ENCODE measurements at places on chromosomes 7 and 10. TPM values are rescaled to one million over a fixed set of nuclear protein-coding genes. Genes with fewer than 3 reads are reported as not detected.

The SERPINE1 gene
- 9.9 TPM for total RNA-seq

The FAM24B gene
- 3.8 TPM for total RNA-seq

The GATA3 gene
- total RNA-seq: 23.5 TPM

The OR6B1 gene
- total RNA-seq: not detected

The PPP1R3C gene
- total RNA-seq: 20.3 TPM

The DLX5 gene
- total RNA-seq: 0.82 TPM

The HSPA12A gene
- total RNA-seq: 33.5 TPM

The CYP3A4 gene
- not detected for total RNA-seq

The GPRIN2 gene
- 12.6 TPM for total RNA-seq

The SFRP4 gene
- total RNA-seq: 6.8 TPM

GRCh38 chr10:93766918-93767317, 9.2 kb downstream of the LGI1 start:
- DNase-seq: no peak

DNA sequence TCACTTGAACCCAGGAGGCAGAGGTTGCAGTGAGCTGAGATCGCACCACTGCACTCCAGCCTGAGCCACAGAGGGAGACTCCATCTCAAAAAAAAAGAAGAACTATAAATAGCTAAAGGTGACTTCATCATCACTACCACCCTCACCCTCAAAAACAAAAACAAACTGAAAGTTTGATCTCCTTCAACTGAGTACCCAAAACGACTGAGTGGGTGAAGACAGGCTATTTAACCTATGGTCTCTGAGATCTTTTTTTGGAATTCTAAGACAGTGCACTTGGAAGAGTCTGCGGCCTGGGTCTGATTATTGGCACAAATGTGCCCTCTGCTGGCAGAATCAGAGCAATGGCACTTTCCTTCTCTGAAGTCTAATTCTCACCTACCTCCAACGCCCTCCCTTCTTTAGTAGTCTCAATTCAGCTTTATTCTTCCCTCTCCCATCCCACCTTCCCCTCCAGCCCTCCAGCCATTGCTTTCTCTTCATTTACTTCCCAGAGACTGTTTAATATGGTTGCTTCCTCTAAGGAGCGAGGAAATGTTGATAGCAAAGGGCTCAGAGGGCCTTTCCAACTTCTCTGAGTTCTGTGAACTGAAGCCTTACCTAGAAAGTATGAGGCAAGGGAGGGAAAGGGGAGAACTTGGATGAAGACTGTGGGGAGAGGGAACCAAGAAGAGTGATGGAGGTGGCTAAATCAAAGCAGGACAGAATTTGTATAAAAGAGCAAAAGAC, 2.9 kb upstream of the MYOZ1 start:
- peak; percentile 65 for DNase-seq

GRCh38 chr7:74401137-74401859, 52.4 kb upstream of the GTF2IRD1 start:
- peak; percentile 77 for DNase-seq

- no peak for DNase-seq
These were observed 79.5 kb downstream of the SGMS1 start for GRCh38 chr10:50544095-50544856.

- no peak for DNase-seq
These were observed 106.6 kb upstream of the COL1A2 start for GRCh38 chr7:94288096-94288495.

GRCh38 chr10:106997721-106998120, 166.8 kb downstream of the SORCS1 start:
- DNase-seq: peak; percentile 13

DNA sequence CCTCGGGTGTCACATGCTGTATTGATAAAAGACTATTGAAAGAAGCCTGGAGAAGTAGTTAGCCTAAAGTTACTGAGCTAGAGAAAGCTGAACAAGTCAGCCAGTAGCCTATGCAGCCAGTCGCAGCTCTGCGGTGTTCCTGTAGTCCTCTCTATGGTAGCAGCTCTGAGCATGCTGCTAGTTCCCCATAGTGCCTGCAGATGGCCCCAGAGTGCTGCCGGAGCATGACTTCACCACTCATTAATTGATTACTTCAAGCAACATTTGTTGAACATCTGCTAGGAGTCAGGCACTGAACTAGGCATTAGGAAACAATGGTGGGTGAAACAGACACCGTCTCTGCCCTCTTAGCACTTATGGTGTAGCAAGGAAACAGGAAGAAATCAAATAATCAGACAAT, 422.7 kb downstream of the SORCS3 start:
- DNase-seq: peak; percentile 79

DNA sequence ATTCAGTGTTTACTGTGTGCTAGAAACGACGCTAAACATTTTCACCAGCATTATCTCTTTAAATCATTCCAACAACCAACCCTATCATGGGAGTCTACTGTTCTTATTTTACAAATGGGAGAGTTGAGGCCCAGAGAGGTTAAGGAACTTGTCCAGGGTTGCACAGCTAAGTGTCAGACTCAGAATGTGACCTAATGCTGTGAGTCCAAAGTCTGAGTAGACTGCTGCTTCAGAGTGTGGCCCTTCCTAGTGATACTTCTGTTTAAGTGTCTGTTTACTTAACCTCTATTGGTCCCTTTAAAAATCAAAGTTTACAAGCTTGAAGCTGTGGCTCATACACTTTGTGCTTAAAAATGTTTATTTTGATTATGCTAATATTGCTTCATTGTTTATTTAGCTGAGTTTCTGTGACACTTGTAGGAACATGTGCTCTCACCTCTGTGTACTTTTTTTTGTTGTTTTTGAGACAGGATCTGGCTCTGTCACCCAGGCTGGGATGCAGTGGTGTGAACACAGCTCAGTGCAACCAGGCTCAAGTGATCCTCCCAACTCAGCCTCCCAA, 84.4 kb upstream of the SYPL1 start:
- no peak for DNase-seq

DNA sequence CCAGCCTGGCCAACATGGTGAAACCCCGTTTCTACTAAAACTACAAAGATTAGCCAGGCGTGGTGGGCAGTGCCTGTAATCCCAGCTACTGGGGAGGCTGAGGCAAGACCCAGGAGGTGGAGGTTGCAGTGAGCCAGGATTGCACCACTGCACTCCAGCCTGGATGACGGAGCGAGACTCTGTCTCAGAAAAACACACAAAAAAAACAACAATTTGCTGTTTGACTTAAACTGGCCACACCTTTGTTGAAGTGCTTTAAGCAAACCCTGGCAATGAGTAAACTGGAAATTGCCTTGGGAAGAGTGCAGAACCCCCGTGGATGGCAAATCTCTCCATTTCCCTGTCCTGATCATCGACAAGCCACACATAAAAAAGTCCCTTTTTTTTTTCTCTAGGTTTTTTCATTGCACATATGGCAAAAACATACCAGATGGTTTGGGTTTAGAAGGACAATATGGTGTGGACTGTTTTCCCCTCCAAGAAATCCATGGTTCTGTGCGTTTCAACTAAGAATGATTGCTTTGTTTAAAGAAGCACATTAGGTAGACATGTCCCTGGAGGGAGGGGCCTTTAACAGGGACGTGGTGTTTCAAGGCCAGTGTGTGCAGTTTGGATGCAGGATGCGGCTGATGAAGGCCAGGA, 76.9 kb downstream of the NRP1 start:
- no peak for DNase-seq

DNA sequence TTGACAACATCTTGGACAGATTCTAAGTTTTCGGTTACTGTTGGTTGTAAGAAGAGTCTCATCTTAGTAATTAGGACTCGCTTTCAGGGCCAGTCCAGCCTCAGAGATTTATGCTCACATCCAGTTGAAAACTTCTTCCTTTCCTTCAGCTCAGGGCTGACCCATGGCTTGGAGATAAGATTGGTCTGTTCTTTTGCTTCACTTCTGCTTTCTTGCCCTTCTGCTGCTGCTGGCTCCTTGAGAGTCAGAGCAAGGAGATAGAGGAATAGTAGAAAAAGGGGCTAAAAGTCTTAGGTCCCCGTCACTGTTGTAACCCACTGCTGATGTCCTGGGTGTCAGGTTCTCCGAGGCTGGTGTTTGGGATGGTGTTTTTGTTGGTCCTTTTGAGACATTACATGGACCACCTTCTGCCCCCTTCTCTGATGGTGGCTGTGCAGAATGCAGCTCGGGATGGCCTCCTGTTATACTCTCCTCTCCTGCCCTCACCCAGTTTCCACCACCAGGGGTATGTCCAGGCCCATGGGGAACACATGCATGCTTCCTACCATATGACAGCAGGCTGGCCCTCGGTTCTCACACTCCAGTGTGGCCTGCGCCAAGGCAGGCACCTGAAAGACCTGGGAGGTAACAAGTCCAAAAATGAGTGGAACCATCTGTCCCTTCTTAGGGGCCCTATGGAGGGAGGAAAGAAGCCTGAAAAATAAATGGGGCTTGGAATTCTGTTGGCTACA, 67.8 kb upstream of the PCBD1 start:
- no peak for DNase-seq

GRCh38 chr7:22296916-22297315, 60.0 kb downstream of the RAPGEF5 start:
- no peak for DNase-seq

GRCh38 chr7:112735261-112735660, 54.9 kb downstream of the TMEM168 start:
- DNase-seq: no peak

DNA sequence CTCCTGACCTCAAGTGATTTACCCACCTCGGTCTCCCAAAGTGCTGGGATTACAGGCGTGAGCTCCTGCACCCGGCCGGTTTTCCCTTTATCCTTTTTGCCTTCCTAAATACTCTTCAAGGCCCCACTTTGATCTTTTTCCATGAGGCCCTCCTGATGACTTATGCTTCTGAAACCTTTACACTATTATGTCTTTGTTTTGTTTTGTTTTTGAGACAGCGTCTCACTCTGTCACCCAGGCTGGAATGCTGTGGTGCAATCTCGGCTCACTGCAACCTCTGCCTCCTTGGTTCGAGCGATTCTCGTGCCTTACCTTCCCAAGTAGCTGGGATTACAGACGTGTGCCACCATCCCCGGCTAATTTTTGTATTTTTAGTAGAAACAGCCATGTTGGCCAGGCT, 3.8 kb downstream of the STMP1 start:
- no peak for DNase-seq

GRCh38 chr7:147774461-147774860, 816.1 kb upstream of the C7orf33 start:
- no peak for DNase-seq

DNA sequence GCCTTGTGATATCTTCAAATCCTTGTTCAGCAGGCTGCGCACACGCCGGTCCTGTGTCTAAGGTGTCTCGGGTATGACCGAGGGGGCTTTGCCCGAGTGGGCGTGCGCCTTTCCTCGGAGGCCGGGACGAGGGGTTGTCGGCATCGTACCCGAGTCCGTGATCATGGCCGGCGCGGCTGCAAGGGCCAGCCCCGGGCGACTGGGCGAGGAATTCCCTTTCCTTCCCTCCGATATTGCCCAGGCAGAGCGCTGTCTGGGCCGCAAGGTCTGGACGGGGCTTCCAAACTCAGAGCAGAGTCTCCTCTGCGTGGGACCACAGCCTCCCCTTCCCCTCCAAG, 59.7 kb downstream of the ZNF467 start:
- DNase-seq: peak; percentile 7

GRCh38 chr10:127850944-127851343, 41.8 kb downstream of the CLRN3 start:
- no peak for DNase-seq

DNA sequence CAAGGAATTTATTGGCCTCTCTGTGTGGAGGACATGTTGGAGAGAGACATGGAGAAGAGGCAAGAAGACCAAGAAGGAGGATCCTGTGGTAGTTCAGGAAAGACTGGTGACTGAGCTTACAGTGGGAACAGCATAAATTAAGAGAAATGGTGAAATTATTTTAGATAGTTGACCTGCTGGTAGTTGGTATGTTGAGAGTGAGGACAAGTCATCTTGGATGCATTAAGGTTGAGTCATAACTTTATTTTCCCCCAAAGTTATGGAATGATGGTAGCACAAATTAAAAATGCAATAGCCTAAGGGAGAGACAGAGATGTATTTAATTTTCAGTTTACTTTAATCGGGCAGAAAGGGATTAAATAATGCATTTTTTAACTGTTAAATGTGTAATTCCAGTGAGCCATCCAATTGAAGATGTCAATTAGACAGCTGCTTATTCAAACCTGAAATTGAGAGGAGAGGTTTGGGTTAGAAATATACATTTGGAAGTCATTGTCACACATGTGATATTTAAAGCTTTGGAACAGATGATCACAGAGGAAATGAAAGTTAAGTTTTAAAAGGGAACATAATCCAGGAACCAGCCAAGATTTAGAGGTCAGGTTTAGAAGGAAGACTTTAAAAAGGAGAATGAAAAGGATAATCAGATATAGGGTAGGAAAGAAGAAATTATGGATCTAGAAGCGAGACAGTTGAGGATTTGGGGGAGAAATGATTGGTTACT, 80.6 kb downstream of the DGKB start:
- DNase-seq: no peak
